Foreskin keratinocyte (primary cell): ENCODE measurements at places on chromosomes 3 and 15. TPM values are rescaled to one million over a fixed set of nuclear protein-coding genes. Genes with fewer than 3 reads are reported as not detected.

- DNase-seq: no peak
Observed at GRCh38 chr15:63236272-63236671, 41.1 kb upstream of the APH1B start.

DNA sequence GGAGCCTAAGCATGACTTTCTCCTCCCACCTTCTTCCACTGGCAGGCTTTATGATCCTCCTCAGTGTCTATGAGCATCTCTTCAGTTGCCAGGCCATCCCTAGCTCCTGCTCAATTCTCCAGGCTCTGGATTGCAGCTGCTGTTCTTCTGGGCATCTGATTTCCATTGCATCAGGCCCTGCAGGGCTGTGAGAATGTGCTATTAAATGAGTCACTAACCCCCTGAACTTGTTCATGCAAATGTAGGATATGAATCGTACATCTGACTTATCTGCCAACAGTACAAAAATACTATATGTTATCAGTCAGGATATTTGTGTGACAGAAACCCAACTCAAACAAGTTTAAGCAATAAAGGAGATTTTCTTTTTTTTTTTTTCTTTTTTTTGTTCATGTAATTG, 11.9 kb downstream of the GPR176 start:
- peak; percentile 77 for DNase-seq

GRCh38 chr3:127961963-127962362, 46.9 kb downstream of the KBTBD12 start:
- DNase-seq: peak; percentile 96

- no peak for DNase-seq
Observed at GRCh38 chr15:56992725-56993124, 74.3 kb downstream of the TCF12 start.

DNA sequence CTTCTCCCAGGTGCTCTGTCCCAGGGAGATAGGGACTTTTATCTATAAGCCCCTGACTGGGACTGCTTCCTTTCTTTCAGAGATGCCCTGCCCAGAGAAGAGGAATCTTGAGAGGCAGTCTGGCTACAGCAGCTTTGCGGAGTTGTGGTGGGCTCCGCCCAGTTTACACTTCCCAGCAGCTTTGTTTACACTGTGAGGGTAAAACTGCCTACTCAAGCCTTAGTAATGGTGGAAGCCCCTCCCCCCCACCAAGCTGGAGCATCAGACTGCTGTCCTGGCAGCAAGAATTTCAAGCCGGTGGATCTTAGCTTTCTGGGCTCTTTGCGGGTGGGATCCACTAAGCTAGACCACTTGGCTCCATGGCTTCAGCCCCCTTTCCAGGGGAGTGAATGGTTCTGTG, 253.8 kb upstream of the ARL6 start:
- no peak for DNase-seq

GRCh38 chr3:7789324-7789723, 712.3 kb upstream of the LMCD1 start:
- DNase-seq: no peak

DNA sequence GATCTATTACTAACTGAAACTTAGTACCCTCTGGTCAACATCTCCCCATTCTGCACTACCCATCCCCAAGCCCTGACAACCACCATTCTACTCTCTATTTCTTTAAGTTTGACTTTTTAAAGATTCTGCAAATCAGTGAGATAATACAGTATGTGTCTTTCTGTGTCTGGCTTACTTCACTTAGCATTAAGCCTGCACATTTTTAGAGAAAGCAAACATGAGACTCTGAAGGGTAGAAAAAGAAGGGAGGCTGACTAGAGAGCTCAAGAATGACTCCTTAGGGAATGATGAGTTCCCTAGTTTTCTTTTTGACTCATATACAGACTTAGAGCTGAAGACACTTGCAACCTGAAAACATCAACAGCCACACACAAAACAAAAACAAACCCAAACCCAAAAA, 311.3 kb downstream of the SQOR start:
- no peak for DNase-seq

DNA sequence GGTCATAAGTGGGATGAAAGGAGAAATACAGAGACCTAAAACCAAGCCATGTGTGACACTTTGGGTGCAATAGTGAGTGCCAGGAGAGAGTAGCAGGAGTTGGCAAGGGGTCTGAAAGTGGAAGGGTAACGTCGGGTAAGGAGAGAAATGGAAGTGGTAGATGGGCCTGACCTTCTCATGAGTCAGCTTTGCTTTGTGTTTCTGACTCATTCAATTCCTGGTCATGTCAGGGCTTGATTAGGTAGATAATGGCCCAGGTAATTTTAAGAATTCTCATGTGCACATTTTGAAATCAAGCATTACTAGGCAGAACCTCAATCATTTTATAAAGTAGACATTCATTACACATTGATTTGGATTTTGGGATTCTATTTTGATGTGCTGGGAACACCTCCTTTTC, 262.5 kb downstream of the SOX2 start:
- DNase-seq: peak; percentile 86

- DNase-seq: no peak
Observed at GRCh38 chr15:79816571-79816970, 80.2 kb downstream of the MTHFS start.

GRCh38 chr3:68515237-68515636, 417.1 kb downstream of the TAFA4 start:
- DNase-seq: no peak

DNA sequence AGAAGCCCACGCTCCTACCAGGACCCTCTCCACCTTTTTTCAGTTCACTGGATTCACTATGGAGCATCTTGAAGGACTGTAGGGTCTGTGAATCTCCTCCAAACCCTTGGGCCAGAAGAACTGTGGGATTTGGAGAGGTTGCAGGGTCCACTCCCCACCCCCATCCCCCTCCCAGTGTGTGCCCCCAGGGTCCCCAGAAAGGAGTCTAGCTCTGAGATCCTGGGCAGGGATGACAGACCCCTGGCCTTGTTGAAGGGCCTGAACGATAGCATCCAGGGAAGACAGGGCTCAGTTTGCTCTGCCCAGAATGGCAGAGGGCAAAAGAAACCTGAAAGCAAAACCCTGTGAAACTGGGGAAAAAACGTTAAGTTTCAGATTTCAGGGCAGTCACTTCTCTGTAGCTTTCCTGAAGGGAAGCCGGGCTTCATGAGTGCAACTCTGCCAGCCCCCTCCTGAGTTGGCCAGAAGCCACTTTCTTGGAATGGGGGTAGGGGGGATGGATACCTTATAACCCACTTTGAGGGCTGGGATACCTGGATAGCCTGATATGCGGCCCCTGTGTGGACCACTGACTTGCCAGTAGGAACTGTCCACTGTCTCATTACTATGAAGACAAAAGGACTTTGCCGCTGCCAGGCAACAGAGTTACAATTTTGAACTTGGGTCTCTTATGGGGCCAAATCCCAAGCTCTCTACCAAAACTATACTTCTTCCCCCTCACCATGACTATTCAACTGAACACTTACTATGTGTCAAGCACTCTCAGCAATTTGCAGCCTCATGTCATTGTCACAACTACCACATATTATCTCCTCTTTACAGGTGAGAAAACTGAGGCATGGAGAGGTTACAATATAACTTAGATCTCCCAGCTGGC, 1.6 kb upstream of the CISH start:
- no peak for DNase-seq

- DNase-seq: peak; percentile 66
Observed at GRCh38 chr3:98784666-98785600, 21.8 kb downstream of the ST3GAL6 start.

GRCh38 chr15:100778831-100779288, 100.8 kb upstream of the ALDH1A3 start:
- no peak for DNase-seq

DNA sequence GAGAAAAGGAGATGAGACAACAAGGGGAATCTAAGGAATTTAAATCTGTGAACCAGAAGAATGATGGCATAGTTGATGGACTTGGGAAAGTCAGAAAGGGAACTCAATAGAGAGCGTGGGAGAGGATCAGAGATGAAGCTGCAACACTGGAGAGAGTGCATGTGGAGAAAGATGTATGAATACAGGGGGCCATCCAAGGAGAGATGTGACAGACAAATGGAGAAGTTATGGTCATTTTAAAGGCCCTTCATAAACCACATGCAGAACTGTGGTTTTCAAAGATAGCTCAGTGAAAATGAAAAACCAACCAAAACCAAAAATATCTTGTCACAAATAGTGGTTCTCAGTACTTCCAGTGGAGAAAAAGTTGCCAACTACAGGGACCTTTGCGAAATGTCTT, 265.2 kb downstream of the SUCLG2 start:
- DNase-seq: no peak

- no peak for DNase-seq
Observed at GRCh38 chr3:187550446-187550845, 119.7 kb downstream of the SST start.

Gene SERINC4
- 0.04 and 0.07 TPM in 2 replicates for total RNA-seq

Gene SLC28A2
- not detected in 2 replicates for total RNA-seq

Gene KLHL40
- total RNA-seq: not detected in 2 replicates

Gene GOLGA8S
- 0.04 TPM in 1 of 2 replicates, not detected in the other for total RNA-seq

Gene SCN11A
- total RNA-seq: not detected in 2 replicates

Gene ANKRD34C
- total RNA-seq: not detected in 2 replicates

Gene ARL13B
- 13.9 and 14.2 TPM in 2 replicates for total RNA-seq

Gene SLC6A6
- total RNA-seq: 13.6 and 14.8 TPM in 2 replicates

Gene EFCC1
- not detected in 2 replicates for total RNA-seq

Gene AMIGO3
- not detected in 2 replicates for total RNA-seq
